Hematopoietic multipotent progenitor cell treated with erythropoietin and hydrocortisone succinate and interleukin-3 and kit ligand, for 8 days (in vitro differentiated cells): ENCODE measurements at places on chromosomes 13 and 19.

DNA sequence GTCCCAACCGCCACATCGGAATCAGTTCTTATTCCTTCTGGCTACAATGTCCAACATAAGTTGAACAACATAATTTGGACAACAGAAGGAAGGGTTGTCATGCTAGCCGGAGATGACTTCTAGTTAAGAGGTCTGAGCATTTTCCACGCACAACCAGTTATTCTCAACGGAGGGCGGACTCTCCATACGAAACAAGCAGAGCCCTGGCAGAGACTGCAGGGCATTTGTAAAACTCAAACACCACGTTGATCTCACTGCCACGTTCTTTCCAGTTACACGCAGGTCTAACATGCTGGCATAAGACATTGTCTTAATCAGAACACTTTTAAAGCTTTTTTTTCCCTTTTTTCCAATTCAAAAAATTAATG, 38.3 kb upstream of the DCUN1D2 start:
- DNase-seq = no peak

DNA sequence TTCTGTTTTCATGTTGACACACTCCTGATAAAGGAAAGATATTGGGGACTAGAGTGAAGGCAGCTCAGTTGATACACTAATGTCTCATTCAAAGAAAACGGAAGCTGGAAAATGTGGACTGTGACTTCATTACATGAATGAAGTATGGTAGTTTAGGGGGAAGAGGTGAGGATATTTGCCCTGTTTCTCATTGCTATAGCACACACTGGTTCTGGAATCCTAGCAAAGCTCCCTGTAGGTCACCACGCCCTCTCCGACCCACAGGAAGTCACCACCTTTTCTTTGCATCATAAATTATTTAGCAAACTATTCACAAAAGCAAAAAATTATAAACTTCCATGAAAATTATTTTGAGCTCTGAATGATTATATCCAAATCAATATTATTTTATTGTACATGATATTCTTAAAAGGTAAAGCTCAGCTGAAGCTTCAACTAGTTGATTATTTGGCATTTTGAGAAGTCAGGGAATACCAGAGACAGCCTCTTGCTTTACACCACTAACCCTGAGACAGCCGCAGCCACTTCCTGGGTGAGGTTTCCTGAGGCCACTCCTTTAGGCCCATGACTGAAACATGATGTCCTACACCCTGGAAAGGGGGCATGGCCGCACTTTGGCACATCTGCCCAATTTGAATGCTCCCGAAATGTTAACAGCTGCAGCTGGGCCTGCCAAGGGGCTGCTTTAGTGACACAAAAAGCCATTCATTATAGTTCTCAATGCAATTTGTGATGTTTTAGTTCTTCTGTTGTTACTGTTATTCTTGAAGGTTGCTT, 50.0 kb upstream of the WDFY2 start:
- DNase-seq = peak; percentile 43

DNA sequence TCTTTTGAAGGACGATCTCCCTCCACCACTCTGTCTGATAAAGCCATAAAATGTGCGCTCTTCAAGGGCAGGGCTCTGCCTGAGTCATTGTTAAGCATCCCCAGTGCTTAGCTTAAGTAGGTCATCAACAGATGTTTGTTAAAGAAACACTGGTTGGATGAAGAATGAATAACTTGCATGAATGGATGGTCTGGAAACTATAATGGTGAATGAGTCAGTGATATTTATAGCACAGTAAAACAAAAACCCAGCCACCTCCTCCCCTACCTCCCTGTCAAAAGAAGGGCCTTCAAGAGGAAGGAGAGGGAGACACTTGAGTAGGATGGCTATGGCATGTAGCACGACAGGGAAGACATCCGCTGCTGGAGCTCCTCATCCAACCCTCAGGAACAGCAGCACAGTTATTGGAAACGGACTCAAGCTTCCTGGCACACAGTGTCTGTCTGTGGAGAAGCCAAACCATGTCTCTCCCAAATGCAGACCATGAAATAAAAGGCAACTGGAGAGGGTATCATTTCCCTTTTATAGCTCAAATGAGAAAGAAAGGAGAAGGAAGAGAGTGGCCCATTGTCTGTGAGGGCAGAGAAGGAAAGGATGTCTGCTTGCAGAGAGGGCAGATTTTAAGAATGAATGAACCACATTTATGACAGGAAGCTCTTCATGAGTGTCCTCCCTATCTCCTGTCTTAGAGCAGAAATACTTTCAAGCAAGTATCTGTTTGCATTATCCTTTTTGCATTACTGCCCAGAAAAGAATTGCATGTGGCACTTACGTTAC, 183.5 kb upstream of the UBL3 start:
- no peak for DNase-seq

DNA sequence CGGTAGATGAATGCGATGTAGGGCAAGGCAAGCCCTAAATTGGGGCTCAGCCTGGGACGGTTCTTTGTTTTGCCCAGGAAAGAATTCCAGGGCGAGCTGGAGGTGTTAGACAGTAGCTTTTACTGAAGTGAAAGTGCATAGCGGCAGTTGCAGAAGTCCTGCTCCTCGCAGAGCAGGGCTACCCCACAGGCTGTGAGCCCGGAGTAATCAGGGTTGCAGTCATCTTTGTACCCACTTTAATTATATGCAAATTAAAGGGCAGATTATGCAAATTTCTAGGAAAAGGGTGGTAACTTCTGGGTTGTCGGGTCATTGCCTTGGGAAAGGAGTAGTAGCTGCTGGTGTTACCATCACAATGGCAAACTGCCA, 30.5 kb downstream of the VAV1 start:
- peak; percentile 8 for DNase-seq

- DNase-seq = no peak
Measured at GRCh38 chr13:101272886-101273285, 143.4 kb downstream of the NALCN start.

DNA sequence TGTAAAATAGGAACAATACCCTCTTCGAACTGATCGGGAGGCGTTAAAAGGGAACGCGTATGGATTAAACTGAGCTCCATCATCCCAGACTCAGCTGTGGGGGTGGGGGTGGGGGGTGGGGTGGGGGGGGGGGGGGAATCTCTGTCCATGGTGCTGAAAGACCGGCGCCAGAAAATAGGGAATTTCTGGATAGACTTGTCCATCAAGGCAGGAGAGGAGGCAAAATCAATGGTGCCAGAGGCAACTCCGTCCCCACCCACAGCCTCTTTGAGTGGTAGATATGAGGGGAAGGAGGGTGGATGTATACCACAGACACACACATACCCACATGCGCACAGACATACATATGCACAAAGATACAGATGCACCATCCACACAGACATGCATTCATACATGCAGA, 37.4 kb downstream of the ZNF787 start:
- no peak for DNase-seq

DNA sequence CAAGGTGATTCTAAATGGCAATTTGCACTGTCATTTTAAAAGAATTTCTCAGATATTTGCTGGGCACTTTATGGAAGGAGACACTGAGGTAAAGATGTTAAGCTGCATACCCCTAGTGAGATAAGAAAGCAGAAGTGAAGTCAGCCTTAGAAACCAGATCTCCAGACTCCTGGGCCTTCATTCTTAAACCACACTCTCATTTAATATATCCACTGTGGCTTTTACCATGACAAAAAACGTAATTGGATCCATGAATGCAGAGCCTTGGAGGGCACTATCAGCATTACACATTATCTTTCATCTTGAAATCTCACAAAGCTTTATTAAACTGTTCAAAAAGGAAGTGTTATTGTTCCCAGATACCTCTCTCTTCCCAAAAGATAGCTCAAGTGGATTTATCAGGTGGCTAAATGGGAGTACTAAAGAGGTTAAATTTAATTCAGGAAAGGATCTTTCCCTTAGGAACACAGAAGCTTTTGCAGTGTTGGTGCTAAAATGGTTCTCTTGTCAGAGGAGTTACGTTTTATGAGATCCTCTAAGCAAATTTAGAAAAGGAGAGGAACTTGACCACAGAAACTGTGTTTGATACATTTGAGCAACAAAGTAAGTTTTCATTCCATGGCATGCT, 1060.4 kb downstream of the EFNB2 start:
- DNase-seq = no peak

GRCh38 chr19:58474997-58475713, 997 bp upstream of the ZNF446 start:
- DNase-seq = no peak

DNA sequence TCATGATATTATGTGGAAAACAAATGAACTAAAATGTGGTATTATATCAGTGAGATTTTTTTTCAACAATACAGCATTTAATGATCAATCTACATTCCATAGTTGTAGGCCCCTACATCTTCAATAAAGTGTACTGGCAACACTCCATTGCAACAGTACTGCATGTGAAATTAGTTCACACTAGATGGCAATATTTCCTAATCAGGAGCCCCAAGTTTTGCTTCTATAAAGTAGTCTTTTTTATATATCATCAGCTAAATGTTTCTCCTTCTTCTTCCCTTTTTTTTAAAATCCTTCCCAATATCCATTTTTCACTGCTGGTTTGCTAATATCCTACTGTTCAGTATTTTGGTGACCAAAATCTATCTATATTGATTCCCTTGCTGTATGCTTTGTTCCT, 528.3 kb upstream of the ATXN8OS start:
- no peak for DNase-seq

- DNase-seq = no peak
Measured at GRCh38 chr13:39056018-39056417, 17.8 kb downstream of the NHLRC3 start.

GRCh38 chr19:47022140-47022536, 2.5 kb downstream of the NPAS1 start:
- DNase-seq = no peak

GRCh38 chr13:113417008-113417751, 36.1 kb downstream of the ADPRHL1 start:
- no peak for DNase-seq
